ENCODE measurements at places on chromosomes 12 and 14.

DNA sequence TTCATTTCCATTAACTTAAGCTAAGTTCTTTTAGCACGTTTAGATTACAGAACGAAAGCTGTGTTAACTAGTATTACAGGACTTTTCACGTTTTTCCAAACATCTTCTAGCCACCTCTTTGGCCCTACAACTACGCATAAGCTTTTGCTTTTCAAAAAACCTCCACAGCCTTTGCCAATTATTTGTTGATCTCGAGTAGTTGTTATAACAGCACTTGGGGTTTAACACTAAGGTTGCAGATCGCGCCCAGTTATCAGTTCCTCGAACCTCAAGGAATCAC, 450 bp upstream of the RBM25 start:
- no peak for DNase-seq

- DNase-seq: no peak
Observed at GRCh38 chr12:104568935-104569334, 112.2 kb downstream of the CHST11 start.

- peak; percentile 14 for DNase-seq
Observed at GRCh38 chr14:66944872-66945271, 244.4 kb upstream of the GARIN2 start.

GRCh38 chr14:99654235-99654985, 9.5 kb downstream of the HHIPL1 start:
- DNase-seq: no peak

DNA sequence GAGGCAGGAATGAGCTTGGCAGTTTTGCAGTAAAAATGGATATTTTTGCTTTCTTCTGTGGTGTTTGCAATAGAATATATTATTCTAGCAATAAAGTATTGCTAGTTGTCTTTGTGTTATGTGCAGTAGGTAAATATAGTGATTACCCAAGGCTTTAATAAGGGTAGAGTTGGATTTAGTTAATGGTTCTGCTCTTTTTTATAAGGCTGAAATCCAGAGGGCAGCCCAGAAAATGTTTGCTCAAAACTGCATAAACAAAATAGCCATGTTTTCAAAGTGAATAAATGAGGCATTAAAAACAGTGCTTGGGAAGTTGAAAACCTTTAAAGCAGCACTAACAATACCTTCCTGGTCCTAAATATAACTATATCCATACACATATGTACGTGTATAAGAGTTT, 162.4 kb downstream of the SLC5A8 start:
- DNase-seq: no peak

DNA sequence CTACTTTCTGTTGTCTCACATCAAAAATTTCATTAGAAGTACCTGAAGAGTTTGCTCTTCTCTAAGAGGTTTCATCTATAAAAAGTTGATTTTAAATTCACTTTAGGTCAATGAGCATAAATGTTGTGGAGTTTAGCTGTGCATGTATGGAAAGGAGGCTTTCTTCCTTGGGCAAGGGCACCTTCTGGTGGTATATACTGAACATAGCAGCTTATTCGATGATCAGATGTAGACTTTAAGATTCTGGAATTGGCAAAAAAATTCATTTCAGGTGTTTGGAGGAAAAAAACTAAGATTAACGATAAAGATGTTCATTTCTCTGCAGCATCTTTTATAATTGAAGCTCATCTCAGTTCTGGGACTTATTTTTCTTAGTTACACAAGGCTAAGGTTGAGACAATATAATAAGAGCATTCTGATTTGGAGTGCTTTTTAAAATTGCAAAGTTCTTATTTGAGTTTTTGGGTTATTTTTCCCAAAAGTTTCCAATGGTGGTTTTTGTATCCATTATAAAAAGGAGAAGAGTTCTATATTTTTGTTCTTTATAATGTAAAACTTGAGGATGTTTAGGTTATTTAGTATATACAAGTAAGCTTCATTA, 46.8 kb downstream of the TMEM117 start:
- DNase-seq: peak; percentile 17

DNA sequence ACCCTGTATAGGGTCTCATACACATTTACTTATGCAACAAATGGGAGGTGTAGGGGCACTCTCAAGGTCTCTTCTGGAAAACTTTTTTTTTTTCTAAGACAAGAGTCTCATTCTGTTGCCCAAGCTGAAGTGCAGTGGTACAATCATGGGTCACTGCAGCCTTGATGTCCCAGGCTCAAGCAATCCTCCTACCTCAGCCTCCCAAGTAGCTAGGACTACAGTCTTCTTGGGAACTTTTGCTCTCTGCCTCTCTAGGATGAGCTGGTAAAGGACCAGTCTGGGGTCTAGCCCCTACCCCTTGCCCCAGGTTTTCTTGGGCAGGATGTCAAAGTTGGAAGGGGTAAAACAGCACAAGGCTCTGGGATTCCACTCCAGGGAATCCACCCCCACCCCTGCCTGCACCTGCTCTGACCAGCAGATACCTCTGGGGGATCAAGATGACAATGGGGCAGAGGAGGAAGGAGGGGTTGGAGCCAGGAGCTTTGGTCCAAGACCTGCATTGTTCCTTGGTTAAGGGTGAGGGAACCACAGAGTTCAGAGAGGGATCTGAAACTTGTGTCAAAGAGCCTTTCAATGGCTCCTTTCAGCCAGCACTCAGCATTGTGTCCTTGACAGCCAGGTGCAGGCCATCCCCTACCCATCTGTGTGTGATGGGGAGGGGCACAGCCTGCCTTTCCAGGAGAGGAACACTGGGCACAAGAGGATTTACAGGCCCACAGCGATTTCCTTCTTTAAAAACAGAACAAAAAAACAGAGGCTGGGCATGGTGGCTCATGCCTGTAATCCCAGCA, 12.2 kb downstream of the CTDSP2 start:
- no peak for DNase-seq

- DNase-seq: no peak
Observed at GRCh38 chr14:53735916-53736315, 220.7 kb downstream of the BMP4 start.

GRCh38 chr12:50841716-50842531, 802 bp upstream of the TMPRSS12 start:
- DNase-seq: no peak

GRCh38 chr14:26414926-26415325, 182.9 kb downstream of the NOVA1 start:
- DNase-seq: no peak

GRCh38 chr14:33848706-33849454, 102.0 kb downstream of the EGLN3 start:
- peak; percentile 85 for DNase-seq

DNA sequence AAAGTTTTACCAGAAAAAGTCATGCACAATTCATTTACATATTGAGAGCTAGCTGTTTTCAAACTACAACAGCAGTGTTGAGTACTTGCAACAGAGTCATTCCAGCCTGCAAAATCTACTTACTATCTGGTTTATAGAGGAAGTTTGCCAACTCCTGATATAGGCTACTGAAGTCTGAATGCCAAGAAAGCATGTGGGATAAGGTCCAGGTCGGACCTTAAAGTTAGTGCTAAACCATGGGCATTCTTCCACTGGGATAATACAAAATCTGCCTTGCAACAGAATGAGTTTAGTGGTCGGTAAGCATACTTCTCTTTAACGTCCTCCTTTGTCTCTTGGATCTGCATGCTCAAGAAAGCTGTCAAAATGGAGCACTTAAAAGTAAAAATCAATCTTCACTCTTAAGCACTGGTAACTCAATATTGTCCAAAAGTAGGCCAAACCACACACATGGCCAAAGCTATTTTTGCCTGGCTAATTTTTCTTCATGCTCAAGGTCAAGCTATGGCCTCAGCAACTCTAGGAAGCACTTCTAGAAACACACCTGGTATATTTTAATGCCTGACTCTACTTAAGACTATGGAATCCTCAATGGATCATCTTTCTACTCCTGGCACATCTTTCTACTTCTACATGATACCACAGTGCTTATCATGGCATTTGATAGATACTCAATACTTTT, 364.9 kb upstream of the KITLG start:
- DNase-seq: no peak

DNA sequence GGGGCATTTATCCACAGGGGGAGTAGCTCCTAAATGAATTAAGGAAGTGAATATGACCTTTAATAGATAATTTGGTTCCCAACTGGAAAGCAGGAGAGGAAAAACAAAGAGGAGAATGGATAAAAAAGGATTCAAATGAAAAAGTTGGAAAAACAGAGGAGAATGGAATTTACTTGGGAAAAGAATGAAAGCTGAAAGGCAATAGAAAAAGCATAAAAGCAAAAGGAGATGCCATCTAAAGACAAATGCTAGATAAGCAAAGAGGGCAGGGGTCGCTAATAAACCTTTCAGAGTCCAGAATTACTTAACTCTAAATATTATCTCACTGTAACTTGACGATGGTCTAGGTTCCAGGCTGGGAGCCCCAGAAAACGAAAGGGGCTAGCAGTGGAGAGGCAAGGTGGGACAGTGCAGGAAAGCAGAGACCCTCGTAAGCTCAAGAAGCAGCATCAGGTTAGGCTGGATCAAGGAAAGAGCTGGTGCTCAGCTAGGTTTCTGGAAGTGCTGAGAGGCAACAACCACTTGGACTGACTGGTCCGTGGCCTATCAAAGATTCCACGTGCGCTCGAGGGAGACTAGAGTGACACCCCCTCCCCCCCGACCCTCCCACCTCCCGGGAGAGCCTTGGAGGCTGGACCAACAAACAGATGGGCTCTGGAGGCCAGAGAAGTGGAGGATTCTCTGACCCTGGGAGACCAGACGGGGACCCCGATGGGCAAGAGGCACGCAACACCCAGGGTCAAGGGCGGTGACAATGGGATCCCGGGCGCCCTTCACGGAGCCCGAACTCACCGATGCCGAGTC, 1.2 kb downstream of the SLC2A13 start:
- no peak for DNase-seq

DNA sequence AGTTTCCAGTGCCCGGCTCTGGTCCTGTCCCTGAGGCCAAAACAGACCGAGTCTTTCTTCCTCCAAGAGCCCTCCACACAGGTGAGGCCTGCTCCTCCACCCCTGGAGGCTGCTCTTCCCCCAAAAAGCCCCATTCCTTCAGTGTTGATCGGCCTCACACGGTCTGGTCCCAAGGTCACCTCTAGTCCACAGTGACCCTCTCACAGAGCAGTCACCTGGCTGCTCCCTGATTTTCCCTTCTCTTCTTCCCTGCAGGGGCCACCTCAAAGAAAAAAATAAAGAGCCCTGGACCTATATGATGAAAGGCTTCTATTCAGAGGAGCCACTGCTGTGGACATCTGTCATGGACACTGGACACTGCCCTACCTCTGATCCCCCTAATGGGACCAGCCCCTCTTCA, 42.5 kb downstream of the TTC7B start:
- no peak for DNase-seq

DNA sequence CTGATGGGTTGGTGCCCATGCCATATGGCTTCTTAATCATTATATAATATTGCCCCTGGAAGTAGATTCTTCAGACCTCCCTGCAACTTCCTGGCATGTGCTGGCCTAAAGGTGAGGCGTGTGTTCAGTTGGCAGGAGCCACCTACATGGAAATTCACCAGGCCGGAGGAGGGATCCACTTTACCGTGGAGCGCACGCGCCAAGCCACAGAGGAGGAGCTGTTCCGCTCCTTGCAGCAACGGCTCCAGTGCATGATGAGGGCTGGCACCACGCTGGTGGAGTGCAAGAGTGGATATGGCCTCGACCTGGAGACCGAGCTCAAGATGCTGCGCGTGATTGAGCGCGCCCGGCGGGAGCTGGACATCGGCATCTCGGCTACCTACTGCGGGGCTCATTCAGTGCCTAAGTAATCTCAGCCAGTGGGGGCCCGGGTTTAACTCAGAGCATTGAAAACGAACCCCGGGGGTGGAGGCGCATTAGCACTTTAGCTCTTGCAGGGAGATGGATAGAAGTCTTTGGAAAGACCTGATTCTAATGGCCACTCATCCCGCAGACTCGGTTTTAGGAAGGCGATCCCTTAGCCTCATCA, 13.5 kb downstream of the AMDHD1 start:
- no peak for DNase-seq

DNA sequence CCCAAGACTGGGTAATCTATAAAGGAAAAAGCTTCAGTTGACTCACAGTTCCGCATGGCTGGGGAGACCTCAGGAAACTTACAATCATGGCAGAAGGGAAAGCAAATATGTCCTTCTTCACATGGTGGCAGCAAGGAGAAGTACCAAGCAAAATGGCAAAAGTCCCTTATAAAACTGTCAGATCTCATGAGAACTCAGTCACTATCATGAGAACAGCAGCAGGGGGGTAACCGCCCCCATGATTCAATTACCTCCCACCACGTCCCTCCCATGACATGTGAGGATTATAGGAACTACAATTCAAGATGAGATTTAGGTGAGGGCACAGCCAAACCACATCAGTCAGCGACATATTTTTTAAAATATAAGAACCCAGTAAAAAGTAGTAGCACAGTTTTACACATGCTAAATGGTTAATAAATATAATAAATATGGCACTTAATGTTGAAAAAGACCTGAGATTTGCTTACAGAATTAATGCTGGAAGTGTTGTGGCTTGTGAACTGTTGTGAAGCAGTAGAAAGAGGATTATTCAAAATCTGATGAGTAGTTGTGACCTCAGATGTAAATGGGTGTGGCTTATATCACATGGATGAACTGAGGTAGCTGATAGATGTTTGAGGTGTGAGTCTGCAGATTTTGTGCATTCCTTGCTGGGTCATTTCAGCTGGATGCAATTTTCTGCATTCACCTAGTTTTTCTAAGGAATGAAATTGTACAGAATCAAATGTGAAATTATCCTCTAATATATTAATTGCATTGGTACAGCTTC, 46.9 kb upstream of the CHPT1 start:
- DNase-seq: no peak

GRCh38 chr14:68384881-68385280, 408.0 kb downstream of the ZFP36L1 start:
- no peak for DNase-seq

GRCh38 chr12:12207746-12208145, 59.1 kb downstream of the LRP6 start:
- no peak for DNase-seq

DNA sequence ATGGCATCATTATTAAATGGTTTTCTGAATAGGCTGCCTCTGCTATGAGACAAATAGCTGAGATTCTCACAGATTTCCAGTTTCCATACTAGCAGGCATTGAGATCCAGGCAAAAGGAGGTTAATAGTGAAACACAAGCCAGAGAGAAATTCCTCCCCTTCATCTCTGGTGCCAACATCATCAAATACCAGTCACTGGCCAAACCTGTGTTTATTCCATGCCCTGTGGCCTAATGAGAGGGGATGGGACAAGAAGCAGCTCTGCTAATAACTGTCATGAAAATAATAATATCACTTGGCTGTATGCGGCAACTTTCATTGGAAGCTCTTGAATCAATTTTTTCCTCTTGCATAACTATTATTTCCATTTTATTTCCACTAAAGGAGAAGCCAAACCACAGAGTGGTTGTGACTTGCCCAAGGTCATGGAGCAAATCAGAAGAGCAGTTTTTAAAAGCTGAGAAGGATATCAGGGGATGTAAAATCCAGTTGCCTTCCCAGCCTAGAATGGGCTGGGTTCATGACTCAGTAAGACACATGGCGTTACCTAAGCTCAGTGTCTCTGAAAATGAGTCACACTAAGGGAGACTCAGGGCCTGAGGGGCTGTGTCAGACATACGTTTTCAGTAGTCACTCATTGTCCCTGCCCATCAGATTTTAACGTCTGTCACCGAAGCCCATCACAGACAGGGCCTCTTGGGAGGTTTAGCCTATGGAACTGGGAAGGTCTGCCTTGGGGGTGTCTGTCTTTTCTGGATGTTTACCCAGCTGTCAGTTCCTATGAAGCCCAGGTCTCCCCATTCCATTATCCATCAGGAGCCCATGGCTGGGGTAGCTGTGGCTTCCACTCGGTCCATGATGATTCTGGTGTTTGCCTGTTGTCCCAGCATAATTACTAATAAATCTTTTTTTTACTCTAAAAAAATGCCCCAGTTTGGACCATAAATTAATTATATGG, 208.8 kb upstream of the EEA1 start:
- no peak for DNase-seq

Measured in neuronal stem cell (in vitro differentiated cells).